Activated T-cell treated with anti-CD3 and anti-CD28 coated beads for 24 hours (primary cell): ENCODE measurements at places on chromosomes 7 and 10.
A peak's percentile ranks its signal among the peaks of the same experiment; 100 is the strongest.

DNA sequence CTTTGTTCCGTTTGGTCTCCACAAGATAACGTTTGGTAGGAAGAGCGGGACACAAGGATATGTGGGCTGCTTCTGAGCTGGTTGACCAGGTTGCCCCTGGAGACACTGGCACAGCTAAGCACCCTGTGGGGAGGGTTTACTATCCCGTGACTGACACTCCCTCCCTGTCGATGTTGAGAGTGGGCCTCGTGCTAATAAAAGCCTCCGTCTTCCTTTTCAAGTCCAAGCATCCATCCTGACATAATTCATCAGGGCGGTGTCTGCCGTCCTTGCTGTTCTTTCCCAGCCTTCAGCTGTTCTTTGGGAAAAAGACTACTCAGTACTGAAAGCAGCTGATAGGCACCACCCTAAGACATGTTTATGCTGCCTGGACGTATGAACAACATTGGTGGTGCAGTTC lies 49.6 kb downstream of the SHH start:
- no peak for DNase-seq

DNA sequence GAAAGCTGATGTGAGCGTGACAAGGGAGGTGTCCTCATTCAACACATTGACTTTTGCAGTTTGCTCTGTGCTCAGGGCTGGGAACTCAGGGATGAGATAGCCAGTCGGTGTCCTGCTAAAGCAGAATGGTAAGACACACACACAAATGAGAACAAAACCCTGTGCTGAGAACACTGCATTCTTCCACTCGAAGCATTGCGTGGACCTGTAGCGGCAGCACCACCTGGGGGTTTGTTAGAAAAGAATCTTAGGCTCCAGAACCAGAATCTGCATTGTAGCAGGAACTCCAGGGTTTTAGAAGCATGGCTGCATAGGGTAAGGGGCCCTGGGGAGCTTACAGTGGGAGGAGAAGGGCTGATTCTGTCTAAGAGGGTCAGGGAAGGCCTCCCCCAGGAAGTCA lies 21.5 kb upstream of the OGDHL start:
- no peak for DNase-seq

DNA sequence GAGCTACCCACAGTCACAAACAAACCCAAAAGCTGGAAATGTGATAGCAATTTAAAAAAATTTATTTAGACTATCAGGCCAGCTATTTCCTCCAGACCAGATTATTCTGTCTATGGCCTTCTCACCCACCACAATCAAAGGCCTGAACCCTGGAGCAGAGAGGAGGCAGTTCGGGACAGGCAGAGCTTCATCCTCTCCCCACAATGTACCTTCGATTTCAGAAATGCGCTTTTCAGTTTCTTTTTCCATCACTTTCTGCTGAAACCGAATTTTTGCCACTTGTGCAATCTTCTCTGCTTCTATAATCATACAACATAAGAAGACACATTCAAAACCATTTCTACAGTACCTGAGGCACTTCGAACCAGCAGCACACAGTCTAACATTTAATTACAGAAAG lies 29.9 kb downstream of the ERLIN1 start:
- no peak for DNase-seq

GRCh38 chr7:27295236-27295635 lies 52.6 kb downstream of the EVX1 start:
- DNase-seq, result no peak

DNA sequence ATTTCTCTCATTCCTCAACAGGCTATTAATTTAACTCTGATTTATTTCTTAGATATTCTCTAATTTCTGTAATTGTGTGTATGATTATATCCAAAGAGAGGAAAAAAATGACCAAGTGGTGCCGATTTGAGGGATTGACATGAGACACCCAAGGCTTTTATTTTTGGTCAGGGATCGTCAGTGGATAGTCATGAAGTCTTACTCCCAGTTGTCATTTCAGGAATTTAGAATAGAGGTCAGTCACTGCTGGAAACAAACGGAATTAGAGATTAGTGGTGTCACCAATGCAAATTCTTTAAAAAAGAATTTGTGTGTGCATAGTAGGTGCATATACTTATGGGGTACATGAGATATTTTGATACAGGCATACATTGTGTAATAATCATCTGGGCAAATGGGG lies 26.8 kb upstream of the AGR3 start:
- DNase-seq, result no peak

- DNase-seq, result no peak
These were observed 48.8 kb upstream of the DGKI start for GRCh38 chr7:137895301-137896221.

GRCh38 chr10:70898687-70899086 lies 10.3 kb upstream of the PCBD1 start:
- DNase-seq, result no peak

DNA sequence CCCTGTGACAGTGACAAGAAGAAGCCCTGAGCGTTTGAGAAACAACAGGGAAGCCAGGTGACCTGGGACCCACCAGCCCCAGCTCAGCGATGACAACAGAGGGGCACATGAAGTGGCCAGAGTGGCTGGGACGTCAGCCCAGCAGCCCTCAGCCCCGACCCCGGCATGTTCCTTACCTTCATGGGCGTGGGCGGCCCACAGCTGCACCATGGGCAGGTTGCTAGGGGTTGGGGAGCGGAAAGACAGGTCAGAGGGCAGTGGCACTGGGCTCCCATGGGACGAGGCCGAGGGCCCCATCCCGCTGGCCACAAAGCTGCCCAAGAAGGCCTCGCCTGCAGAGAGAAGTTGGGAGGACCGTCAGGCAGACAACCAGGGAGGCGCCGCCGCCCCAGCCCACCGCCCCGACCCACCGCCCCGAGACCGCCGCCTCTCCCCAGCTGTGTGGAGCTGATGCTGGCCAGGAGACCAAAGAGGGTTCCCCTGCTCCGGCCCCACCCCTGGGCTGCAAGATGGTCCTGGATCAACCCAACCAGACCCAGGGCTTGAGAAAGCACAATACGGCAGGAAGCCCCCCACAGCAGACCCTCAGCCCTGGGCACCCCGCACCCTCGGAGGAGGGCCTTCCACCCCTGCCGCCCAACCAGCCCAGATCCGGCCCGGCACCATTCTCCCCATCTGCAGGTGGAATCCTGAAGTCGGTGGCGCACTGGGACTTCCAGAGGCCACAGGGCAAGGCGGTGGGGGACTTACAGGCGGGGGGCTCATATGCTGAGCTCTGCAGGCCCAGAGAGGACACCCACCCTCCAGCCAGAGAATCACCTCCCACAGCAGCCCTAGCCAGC lies 29.1 kb downstream of the TNRC18 start:
- no peak for DNase-seq

GRCh38 chr10:117796130-117796745 lies 250.5 kb downstream of the RAB11FIP2 start:
- DNase-seq, result no peak

DNA sequence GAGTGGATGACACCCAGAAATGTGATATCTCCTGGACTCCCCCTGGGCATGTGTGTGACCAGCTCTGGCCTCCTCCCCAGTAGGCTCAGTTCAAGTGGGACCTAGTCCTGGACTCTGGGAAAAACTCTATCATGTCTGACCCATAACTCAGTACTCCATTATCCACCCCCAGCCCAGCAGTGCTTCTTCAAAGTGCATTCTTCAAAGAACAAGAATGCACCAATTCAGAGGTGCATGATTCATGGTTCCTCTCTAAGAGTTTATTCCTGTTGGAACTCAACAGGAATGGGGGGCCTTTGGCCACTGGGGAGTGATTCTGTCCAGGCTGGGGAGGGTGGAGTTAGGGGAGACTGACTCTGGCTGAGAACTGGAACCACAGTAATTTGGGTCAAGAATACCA lies 173.6 kb upstream of the CXCL12 start:
- DNase-seq, result no peak

DNA sequence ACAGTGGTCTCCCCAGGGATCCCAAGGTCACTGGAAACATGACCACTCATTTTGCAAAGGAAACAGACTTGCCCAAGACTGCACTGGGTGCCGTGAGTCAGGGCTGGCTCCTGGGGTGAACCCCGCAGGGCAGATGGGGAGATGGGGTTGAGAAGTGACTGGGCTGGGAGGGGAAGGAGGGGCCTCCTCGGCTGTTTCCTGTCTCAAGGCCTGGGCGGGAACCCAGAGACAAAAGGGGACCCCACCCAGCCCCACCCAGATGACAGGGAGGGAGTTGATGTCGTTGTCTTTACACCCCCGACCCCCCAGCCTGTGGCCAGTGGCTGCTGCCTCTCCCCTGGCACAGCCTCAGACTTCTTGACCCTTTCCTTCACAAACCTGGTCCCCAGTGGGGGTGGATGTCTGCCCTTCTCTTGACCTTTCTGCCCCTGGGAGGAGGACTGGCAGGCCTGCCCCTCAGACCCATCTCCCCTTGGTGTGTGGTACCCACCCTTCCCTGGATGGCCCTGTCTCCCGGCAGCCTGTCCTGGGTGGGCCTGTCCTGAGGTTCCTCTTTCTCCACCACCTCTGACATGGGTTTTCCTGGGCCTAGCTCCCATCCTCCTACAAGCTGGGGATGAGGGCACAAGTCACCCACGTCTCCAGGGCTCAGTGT lies 1.4 kb downstream of the MYO1G start:
- peak; percentile 60 for DNase-seq

DNA sequence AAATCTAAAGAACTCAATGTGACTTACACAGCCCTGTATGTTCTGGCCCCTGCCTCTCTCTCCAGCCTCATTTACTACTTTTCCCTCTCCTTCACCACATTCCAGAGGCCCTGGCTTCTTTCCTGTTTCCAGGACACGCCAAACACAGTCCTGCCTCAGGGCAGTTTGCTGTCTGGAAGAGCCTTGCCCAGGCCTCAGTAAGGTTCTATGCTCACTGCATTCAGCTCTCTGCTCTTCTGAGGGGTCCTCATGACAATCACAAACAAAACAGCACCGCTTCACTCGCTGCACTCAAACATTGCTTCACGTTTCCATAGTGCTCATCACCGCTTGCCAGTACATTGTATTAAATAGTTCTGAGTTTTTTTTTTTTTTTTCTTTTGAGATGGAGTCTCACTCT lies 35.1 kb upstream of the GARS1 start:
- no peak for DNase-seq

- DNase-seq, result no peak
These were observed 657.6 kb downstream of the LRMDA start for GRCh38 chr10:76088980-76089379.
